Amniotic stem cell (primary cell): ENCODE measurements at places on chromosomes 7 and 10.

DNA sequence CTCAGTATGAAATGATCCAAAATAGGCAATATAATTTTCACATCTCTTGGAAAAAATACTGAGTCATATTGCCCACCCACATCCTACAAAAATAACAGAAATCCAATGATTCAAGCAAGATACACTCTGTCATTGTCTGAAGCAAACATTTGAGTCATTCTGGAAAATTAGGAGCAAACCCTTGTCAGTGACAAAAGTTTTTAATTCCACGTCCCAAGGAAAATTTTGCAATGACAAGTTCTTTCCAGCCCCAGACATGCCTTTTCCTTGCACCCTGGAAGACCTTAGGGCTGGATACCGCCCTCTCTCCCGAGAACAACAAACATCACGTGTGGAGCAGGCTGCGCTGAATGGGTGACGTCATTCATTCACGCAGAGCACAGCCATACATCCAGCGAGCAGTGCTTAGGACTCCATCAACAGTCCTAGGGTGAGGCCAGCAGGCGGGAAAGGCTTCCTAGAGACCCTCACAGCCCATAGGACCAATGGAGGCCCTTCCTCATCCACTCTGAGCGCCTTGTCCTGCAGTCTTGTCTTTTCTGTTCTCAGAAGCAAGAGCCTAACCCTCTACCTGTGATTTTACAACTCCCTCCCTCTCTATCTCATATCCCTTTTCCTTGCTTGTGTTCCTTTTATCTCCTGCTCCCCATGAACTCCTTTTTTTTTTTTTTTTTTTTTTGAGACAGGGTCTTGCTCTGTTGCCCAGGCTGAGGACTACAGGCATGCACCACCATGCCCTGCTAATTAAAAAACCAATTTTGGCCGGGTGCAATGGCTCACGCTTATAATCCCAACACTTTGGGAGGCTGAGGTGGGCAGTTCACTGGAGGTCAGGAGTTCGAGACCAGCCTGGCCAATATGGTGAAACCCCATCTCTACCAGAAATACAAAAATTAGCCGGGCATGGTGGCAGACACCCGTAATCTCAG lies 23.5 kb upstream of the KDM7A start:
- no peak for DNase-seq

DNA sequence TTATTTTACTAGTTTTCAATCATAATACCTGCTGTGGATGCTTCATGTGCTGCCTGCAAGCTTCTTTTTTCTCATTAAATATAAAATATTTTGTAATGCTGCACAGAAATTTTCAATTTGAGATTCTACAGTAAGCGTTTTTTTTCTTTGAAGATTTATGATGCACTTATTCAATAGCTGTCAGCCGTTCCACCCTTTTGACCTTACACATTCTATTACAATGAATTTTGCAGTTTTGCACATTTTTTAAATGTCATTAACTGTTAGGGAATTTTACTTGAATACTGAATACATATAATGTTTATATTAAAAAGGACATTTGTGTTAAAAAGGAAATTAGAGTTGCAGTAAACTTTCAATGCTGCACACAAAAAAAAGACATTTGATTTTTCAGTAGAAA lies 103.0 kb downstream of the PTEN start:
- DNase-seq, result no peak

DNA sequence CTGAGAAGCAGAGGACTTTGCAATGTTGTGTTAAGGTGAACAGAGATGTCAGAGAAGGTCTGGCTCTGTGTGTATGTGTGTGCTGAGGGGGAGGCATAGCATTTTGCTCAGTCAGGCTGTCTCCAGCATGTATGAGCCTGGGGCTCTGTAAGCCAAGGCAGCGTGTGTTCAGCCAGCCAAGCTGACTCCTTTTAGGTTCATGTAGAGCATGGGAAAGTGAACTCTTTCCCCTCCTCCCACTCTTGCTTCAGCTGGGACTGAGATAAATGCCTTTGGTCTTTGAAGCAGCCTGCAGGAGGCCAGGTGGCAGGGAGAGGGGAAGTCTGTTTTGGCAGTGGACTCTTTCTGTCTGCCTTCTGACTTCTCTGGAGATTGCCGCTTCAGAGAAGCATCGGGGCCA lies 3.8 kb downstream of the SFXN2 start:
- no peak for DNase-seq

DNA sequence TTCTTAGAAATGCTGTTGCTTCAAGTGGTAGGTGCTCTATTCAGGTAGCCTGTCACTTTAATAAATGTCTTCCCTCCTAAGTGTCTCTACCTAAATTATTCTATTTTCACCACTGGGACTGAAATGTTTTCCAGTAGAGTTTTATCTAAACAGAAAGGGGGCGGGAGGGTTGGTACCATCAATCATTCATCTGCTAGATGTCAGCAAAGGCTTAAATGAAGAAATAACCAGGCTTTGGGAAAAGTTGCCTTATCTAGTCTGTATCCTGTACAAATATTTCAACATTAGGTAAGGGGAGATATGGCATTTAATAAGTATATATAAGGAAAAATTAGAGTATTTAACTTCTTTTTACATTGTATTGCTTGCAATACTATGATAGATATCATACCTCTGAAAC lies 51.8 kb downstream of the VTI1A start:
- DNase-seq, result no peak

DNA sequence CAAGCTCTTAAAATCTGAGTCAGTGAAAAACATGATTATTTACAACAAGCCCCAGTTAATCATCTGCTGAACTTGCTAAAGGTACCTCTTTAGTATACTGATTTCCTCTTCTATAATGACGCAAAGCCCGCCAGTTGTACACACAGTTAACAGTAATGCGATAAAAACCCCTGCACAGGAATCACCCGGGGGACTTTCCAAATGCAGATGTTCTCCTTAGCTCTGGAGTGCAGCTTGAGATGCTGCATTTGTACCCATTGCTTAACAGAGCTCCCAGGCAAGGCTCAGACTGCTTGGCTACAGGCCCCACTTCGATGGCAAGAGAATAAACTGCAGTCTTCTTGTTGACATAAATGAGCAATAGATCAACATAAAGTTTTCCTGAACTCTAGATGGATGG lies 279.6 kb upstream of the HGF start:
- DNase-seq, result no peak

- no peak for DNase-seq
Observed at GRCh38 chr10:117497736-117498135, 44.8 kb upstream of the EMX2 start.

GRCh38 chr10:107144490-107144889 lies 20.0 kb downstream of the SORCS1 start:
- no peak for DNase-seq

GRCh38 chr10:10910634-10911033 lies 107.0 kb upstream of the CELF2 start:
- no peak for DNase-seq

DNA sequence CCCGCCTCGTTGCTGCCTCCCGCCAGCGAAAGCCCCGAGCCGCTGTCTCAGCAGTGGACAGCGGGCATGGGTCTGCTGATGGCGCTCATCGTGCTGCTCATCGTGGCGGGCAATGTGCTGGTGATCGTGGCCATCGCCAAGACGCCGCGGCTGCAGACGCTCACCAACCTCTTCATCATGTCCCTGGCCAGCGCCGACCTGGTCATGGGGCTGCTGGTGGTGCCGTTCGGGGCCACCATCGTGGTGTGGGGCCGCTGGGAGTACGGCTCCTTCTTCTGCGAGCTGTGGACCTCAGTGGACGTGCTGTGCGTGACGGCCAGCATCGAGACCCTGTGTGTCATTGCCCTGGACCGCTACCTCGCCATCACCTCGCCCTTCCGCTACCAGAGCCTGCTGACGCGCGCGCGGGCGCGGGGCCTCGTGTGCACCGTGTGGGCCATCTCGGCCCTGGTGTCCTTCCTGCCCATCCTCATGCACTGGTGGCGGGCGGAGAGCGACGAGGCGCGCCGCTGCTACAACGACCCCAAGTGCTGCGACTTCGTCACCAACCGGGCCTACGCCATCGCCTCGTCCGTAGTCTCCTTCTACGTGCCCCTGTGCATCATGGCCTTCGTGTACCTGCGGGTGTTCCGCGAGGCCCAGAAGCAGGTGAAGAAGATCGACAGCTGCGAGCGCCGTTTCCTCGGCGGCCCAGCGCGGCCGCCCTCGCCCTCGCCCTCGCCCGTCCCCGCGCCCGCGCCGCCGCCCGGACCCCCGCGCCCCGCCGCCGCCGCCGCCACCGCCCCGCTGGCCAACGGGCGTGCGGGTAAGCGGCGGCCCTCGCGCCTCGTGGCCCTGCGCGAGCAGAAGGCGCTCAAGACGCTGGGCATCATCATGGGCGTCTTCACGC lies 825 bp downstream of the ADRB1 start:
- no peak for DNase-seq

DNA sequence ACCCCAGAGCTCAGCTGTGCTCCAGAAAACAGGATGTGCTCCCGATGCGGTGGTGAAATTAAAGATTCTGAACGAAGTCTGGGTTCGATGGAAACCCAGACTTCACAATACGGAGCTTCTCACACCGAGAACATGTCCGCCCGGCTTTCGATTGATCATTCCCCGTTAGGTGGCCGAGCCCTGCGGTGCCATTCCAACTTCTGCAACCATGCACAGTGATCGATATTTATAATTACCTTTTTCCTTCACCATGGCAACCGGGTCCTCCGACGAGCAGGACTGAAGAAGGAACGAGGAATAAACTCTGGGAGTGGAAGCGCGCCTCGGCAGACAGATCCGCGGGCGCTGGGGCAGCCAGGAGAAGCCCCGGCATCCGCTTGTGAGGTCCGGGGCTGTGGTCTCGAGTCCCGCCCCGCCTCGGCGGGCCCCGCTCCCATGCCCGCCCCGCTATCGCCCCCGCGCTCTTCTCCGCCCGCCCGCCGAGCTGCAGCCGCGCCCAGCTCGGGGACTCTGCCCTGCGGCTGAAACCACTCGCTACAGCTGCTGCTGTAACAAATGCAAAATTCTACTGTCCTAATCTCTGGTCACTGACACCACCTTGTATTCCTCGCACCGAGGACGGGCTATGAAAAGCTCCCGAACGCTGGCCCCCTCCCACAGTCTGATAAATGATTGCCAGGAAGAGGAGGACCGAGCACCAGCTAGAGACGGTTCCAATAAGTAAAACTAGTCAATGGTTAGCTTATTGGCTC lies 26.2 kb downstream of the ABLIM1 start:
- no peak for DNase-seq

DNA sequence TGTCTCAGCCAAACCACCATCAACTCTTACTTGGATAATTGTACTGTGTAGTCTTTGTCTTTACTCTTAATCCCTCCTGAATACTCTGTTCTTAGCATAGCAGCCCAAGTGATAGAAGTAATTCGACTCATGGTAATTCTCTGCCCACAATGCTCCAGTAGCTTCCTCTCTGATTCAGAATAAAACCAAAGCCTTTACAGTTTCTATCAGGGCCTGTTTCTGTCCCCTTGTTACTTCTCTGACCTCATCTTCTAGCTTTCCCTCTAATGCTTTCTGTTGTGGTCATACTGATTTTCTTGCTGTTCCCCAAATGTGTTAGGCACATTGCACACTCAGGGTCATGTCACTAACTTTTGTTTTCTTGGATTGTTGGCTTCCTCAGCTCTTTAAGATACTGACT lies 8.0 kb downstream of the ZNF518A start:
- DNase-seq, result no peak

- DNase-seq, result no peak
Observed at GRCh38 chr10:105113666-105114065, 472.6 kb downstream of the SORCS3 start.

GRCh38 chr10:79105150-79105739 lies 36.5 kb downstream of the ZMIZ1 start:
- DNase-seq, result no peak
